ENCODE measurements at places on chromosomes 6 and 20.

DNA sequence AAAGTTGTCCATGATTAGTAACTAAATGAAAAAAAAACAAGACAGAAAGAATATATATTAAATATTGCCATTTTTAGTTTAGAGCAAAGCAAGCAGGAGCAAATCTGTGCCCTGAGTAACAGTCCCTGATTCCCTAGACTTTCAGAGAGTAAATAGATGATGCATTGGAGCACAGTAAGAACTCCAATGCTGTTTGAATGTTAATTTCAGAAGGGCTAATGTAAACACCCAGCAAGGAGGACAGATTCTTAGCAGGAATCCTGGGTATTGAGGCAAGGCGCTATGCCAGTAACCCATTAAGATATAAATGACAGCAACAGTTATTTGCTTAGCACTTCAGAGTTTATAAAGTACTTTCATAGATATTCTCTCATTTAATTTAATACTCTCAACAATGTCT, 15.6 kb upstream of the NRSN1 start:
- no peak for DNase-seq

DNA sequence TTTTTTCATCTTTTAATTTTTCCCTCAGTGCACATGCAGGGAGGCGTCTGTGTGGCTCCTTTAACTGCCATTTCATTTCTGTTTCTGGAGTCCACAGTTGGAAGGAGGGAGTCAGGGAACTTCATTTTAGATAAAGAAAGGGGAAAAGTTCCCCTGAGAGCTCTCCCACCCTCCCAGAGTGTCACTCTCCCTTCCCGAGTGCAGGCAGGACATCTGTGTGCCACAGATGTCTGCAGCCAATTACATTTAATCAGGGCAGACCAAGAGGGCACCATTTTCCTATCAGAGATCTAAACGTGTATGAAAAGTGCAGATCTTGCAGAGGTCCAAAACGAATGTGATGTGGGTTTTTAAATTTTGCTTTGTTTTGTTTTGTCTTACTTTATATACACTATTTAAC, 96.6 kb downstream of the PXDC1 start:
- DNase-seq: no peak

DNA sequence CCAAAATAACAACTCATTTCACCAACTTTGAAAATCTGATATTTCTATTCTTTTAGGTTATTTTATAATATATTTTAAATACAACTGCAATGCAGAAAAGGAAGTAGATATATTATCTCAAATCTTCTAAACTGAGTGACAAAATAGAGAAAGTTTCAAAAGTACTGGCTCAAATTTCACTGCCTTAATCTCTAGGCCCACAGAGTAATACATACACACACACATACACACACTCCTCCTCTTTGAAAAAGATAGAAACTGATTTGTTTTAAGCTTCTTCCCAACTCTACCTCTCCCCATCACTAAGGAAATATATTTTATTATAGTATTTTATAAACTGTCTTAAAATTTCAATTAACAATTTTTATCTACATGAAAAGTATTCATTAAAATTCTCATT, 36.2 kb downstream of the ARHGAP18 start:
- DNase-seq: no peak

DNA sequence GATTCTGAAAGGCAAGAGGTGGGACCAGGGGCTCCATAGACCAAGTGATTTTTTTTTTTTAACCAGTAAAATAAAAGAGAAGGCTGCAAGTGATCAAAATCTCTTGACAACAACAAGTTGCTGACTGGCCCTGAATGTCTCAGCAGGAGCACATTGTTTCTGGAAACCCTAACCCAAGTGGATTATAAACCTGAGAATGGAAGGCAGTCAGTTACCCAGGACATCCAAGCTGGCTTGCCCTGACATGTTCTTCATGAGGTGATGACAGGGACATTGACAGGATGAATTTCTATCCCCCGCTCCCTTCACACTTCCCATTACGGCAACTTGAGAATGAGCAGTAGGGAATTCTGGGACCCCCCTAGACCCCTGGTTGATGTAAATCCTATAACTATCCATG, 49.6 kb upstream of the RIPOR2 start:
- no peak for DNase-seq

DNA sequence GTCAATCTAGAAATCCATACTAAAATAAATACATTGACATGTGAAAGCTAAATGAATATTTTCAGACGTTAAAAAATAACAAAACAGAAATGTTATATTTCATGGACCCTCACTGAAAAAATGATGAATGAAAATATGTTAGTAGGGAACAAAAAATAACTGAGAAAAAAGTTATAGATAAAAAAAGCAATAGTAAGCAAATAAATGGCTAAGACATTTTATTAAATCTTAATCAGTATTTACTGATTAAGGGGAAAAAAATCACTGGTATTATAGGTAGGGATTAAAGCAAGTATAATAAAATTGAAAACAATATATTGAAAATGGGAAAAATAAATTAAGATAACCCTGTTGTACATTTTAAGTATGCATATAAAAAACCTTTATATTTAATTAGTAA, 468.1 kb upstream of the MANEA start:
- no peak for DNase-seq

GRCh38 chr6:101936516-101936915, 543.0 kb downstream of the GRIK2 start:
- no peak for DNase-seq

GRCh38 chr6:31879143-31879542, 346 bp upstream of the SLC44A4 start:
- DNase-seq: no peak

DNA sequence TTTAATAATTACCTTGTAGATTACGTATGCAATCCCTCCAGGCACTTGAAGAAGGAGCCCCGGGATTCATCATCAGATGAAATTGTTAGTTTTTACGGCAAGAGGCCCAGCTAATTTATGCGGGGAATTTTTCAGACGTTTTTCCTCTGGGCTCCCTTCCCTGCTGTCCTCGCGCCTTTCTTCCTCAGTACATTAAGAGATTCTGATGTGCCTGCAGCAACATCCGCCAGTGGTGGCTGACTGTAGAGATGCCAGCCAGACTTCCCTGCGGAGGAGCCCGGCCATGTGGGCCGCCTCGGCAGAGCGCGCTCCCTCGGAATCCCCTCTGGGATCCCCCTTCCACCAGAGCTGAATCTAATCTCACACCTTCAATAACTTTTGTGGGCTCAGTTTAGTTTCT, 46.4 kb upstream of the POU3F2 start:
- peak; percentile 86 for DNase-seq

DNA sequence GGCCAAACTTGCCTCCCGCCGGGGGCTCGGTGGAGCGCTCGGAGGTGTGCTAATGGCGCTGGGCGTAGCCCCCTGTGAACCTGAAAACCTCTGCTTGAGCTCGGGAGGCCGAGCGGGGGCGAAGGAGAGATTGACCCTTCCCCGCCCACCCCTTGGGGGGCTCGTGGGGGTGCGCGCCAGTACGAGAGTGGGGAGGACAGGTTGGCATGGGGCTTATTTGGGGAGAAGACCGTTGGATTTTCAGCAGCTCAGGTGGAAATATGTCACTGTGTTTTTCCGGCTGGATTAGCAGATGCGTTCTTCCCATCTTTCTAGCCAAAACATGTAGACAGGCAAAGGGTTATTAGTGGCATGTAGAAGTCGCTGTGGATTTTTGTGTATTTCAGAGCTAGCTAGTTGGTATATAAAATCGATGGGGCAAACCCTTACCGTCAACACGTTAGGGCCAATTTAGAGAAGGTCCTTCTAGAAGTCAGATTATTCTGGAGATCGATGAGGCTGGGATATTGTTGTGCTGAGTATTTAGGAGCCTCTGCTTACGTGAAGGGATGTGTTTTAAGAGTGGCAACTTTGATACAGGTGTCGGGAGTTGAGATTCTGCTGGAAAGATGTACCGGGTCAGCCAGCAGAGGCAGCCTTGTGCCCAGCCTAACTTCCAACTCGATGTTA, 525 bp downstream of the NCOA7 start:
- DNase-seq: no peak

GRCh38 chr20:38093641-38094077, 60.1 kb downstream of the RPRD1B start:
- DNase-seq: no peak

- peak; percentile 70 for DNase-seq
Observed at GRCh38 chr20:63071541-63072181, 64.9 kb upstream of the BHLHE23 start.

- DNase-seq: no peak
Observed at GRCh38 chr6:52098721-52099120, 11.3 kb upstream of the PKHD1 start.

DNA sequence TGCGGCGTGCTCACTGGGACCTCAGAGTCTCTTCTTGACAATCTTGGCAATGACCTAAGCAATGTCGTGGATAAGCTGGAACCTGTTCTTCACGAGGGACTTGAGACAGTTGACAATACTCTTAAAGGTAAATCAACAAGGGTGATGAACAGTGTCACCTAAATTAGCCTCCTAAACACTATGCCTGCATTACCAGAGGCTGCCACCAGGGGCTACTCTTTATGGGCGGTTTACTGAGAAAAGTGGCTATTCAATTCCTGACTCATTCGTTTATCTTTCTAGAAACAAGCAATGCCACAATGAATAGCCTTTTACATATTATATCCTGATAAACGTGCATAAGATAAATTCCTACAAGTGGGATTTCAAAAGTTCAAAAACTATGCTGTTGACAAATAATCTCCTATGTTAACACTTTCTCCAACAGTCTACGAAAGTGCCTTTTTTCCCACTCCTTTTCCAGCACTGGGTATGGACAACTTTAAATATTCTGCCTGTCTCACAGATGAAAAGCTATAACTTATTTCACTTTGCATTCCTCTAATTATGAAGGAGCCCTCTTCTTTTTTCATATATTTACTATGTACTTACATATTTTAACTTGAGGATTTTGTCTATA, 1.3 kb downstream of the BPIFA2 start:
- no peak for DNase-seq

DNA sequence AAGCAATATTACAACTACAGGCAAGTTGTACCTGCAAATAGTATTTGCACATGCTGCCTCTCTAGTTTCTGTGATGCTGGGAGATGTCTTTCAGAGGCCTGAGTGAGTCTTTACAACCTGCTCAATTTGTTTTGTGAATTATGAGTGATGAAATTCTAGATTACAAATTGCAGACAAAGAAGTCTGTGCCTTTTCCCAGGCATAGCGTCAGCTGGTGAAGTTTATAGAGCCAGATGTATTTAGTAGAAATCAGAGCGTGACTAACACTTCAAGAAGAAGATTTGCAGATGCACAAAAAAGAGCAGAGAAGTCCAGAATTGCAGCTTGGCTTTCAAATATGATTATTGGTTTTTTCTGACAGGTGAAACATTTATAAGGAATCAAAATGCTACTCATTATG, 289.9 kb downstream of the PLCB1 start:
- DNase-seq: no peak

DNA sequence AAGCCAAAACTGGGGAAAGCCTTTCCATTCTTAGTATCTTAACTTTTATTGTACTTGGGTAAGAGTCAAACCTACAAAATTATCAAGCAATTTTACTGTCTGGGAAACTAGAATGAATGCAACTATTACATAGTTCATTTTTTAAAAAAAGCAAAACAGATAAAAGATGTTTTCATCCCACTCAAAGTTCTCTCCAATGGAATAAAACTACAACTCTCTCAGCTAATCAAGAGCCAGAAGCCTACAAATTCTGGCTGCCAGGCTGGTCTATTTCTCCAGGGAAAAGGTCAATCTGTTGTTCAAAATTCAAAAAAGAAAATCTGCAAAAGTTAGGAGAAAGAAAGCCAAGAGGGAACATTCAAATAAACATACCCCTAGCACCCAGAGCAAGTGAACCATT, 56.2 kb downstream of the COL12A1 start:
- no peak for DNase-seq

DNA sequence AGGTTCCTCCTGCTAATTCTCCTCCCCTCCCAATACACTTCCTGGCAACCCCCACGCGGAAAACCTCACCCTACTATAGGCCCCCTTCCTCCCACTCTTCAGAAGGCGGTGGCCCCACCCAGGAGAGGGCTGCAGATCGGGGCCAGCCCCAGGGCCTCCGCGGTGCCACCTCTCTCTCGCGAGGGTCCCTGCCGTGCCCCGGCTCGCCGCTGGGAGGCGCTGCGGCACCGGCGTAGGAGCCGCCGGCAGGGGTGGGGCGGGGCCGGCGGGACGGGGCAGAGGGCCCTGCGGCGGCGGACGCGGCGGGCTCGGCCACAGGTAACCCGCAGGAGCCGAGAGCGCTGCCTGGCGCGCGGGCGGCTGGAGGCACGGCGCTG, at the start of gene ANKRD6:
Gene ANKRD6 (plus strand): TSS at position 278 of the 377 bp plus-strand sequence. CDS start 133,825 bp downstream, outside the sequence.
- peak; percentile 60 for DNase-seq

GRCh38 chr20:56735084-56735642, 106.1 kb downstream of the TFAP2C start:
- DNase-seq: no peak

GRCh38 chr6:30264743-30265142, 51.5 kb upstream of the TRIM26 start:
- DNase-seq: no peak

- DNase-seq: no peak
Observed at GRCh38 chr6:67127041-67127440, 1420.0 kb upstream of the EYS start.

- no peak for DNase-seq
Observed at GRCh38 chr20:1920826-1921225, 25.6 kb downstream of the SIRPA start.

- no peak for DNase-seq
Observed at GRCh38 chr20:19749618-19750071, 8.4 kb upstream of the RIN2 start.

- DNase-seq: no peak
Observed at GRCh38 chr6:110432285-110432900, 17.0 kb upstream of the DDO start.

GRCh38 chr20:46894971-46895905, 595 bp downstream of the EYA2 start:
- DNase-seq: peak; percentile 67

GRCh38 chr6:13576017-13576416, 1.6 kb downstream of the SIRT5 start:
- no peak for DNase-seq

GRCh38 chr6:14051355-14051754, 66.2 kb upstream of the CD83 start:
- no peak for DNase-seq

DNA sequence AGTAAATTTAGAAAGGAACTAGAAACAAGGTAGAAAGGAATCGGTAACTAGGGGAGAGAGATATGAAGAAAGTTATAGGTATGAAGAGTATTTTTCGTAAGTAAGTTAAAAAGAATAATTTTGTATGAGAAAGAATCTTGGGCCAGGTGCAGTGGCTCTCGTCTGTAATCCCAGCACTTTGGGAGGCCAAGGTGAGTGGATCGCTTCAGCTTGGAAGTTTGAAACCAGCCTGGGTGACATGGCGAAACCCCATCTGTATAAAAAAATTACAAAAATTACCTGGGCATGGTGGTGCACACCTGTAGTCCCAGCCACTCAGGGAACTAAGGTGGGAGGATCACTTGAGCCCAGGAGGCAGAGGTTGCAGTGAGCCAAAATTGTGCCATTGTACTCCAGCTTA, 42.0 kb downstream of the TCP11 start:
- DNase-seq: no peak

- no peak for DNase-seq
Observed at GRCh38 chr20:52494244-52494643, 302.7 kb upstream of the ZFP64 start.

- DNase-seq: no peak
Observed at GRCh38 chr6:135534773-135535380, 37.3 kb upstream of the AHI1 start.

GRCh38 chr6:41653691-41654090, 15.4 kb downstream of the MDFI start:
- no peak for DNase-seq

Data from posterior cingulate gyrus (tissue), 11 donors.